ENCODE measurements at places on chromosomes 2 and 18.

- DNase-seq, result no peak
Observed at GRCh38 chr2:42139101-42139500, 30.1 kb upstream of the EML4 start.

GRCh38 chr2:132448771-132449170 is 32.2 kb downstream of the GPR39 start:
- peak; percentile 9 for DNase-seq

DNA sequence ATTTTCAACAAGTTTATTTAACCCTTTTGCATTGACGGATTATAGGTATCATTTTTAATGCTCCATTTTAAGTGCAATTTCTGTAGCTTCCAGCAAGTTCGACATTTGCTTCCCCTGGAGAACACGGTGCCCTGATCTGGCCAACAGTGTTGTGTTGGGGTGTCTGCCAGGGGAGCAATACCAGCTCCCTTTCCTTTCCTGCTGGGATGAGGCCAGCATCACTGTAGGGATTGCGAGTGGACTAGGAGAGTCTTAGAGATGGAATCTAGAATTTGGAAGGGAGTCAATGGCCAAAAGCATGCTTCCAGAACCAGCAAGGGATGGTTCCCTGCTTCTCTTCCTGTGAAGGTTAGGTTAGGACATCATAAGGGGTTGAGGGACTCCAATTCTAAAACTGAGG is 135.2 kb downstream of the RTN4 start:
- no peak for DNase-seq

GRCh38 chr2:231795525-231796327 is 9.5 kb downstream of the COPS7B start:
- no peak for DNase-seq

DNA sequence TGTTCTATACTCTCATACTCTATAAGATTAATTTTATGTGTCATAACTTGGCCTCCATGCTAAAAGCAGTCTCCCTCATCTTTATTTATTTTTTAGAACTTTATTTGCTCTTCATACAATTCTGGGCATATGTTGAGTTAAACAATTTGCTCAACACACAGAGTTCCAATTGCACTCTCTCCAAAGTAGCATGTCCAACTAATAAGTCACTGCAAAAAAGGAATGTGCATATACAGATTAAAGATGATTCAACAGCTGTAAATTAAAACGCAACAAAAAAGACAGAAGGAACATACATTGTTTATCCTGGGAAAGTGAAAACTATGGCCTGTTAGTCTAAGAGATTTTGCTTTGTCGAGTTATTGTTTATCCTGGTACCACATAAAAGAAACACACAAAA is 277.7 kb upstream of the ACVR2A start:
- DNase-seq, result no peak

DNA sequence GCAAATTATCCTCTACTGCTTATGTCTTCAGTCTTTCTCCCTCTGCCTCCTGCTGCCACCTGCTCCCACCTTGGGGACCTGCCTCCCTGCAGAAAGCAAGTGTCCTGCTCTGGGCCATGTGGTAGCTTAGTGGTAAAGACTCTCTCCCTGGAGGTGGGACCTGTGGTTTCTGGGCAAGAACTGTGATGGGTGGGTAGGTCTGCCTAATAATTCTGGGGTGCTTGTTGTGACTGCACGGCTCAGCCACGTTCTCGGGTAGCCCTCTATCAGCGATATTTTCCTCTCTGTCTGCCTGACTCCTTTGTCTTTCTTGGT is 16.4 kb upstream of the CD28 start:
- no peak for DNase-seq

GRCh38 chr18:79588636-79589481 is 90.7 kb upstream of the CTDP1 start:
- DNase-seq, result no peak

DNA sequence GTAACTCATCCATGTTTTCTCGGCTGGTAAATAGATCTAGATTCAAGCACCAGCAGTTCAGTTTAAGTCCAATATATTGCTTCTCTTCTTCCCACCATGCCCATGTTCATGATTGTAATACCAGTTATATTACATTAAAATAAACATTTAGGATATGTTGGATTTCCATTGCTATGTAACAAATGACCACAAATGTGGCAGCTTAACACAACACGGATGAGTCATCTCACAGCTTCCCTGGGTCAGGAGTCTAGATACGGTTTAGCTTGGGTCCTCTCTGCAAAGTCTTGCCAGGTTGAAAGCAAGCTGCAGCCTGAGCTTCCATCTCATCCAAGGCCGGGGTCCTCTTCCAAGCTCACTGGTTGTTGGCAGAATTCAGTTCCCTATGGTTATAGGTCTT is 39.4 kb upstream of the SMAD2 start:
- DNase-seq, result no peak

DNA sequence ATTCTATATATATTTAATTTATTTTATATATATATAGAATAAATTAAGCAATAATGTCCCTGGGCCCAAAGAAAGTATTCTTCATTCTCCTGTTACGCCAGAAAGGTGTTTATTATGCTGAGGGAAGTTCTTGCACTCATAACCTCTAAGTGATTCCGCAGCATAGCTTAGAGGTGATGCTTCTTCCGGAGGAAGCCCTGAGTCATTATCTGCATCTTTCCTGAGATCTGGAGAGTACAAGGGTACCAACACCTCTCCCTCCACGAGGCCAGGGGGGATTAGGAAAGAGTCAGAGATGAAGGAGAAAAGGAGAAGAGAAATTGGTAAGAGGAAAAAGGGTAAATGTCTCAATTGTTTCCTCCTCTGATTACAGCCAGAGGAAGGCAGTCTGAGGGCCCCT is 43.1 kb upstream of the RTN4 start:
- no peak for DNase-seq

- no peak for DNase-seq
Observed at GRCh38 chr18:21241301-21242048, 557 bp upstream of the GREB1L start.

DNA sequence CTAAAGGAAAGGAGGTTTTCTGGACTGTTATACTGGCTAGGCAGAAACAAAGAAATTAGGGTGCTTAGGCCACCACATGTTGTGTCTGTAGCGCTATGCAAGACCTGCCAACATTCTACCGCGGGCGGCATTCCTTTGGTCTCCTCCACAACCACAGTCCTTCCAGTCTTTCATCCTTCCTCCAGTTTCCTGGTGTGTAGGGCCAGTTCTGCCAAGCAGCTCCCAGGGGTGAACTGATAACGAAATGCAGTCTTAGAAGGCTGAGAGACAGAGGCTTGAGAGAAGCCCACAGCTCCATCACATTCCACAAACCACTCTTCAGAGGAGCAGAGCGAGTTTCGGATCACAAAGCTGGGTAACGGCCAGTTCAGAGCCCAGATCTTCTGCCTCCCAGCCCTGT is 19.5 kb upstream of the CXXC1 start:
- no peak for DNase-seq

GRCh38 chr2:117942551-117942950 is 71.3 kb downstream of the CCDC93 start:
- no peak for DNase-seq

DNA sequence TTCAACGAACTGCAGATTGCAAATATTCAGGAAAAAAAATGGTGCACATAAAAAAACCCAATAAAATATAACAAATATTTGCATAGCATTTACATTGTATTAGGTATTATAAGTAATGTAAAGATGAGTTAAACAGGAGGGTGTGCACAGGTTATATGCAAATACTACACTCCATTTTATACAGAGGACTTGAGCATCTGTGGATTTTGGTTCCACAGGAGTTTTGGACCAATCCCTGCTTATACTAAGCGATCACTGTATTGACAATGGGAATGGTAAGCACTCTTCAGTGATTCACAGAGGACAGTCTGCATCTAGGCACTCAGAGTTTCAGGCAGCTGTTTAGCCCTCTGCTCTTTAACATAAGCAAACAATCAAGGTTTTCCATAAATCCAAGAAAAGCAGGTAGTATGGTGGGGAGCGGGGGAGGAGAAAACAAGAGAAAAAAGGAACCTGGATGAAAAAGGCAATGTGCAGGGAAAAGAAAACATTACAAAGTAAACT is 206.0 kb upstream of the PARD3B start:
- peak; percentile 12 for DNase-seq

GRCh38 chr18:4802296-4802695 is 347.2 kb upstream of the DLGAP1 start:
- DNase-seq, result no peak

DNA sequence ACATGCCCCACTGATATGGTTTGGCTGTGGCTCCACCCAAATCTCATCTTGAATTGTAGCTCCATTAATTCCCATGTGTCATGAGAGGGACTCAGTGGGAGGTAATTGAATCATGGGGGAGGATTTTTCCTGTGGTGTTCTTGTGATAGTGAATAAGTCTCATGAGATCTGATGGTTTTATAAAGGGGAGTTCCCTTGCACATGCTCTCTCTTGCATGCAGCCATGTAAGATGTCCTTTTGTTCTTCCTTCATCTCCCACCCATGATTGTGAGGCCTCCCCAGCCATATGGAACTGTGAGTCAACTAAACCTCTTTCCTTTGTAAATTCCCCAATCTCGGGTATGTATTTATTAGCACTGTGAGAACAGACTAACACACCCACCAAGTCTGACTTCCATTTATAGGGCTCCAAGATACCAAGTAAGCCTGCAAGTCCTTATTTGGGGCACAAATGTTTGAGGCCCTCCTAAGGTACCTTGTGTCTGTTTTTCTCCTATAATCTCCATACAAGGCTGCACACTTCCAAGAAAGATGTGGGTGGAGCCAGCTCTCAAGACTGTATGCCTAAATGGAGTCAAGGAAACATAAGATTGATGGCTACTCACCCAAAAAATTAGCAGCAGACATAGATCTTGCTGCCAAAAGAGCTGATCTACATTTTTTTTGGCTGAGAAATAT is 364.7 kb downstream of the TXNL1 start:
- no peak for DNase-seq

- no peak for DNase-seq
Observed at GRCh38 chr2:190843890-190844699, 36.5 kb upstream of the GLS start.

GRCh38 chr2:159073256-159073655 is 104.8 kb downstream of the TANC1 start:
- no peak for DNase-seq

DNA sequence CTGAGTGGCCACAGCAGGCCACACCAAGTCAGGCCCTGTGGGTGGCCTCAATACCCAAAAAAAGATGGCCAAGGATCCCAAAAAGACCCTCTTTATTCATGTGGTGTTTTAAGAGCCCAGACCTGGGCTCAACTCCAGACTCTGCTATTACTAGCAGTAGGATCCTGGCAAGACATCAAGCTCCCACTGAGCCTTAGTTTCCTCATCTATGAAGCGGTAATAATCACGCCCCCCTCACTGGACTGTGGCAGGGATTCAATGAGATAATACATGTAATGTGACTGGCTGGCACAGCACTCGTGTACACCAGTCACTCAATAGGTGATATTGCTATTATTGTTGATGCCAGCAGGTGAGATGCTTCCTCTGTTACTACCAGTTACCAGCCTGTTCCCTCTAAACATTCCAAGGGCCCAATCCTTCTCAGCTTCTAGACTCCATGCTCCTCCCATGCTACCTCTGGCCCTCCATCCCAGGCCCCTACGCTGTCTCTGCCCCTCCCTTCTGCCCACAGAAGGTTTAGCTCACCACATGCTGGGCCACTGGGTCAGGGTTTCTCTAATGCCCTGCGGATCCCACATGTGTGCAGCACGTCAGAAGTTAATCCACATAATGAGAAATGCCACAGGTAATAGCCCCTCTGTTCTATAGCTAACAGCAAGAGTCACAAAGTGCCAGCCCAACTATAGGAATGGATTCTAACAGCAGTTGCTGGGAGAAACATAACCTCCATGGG is 51.2 kb downstream of the SLC4A5 start:
- no peak for DNase-seq

- no peak for DNase-seq
Observed at GRCh38 chr2:7210712-7211111, 293.5 kb downstream of the RNF144A start.

DNA sequence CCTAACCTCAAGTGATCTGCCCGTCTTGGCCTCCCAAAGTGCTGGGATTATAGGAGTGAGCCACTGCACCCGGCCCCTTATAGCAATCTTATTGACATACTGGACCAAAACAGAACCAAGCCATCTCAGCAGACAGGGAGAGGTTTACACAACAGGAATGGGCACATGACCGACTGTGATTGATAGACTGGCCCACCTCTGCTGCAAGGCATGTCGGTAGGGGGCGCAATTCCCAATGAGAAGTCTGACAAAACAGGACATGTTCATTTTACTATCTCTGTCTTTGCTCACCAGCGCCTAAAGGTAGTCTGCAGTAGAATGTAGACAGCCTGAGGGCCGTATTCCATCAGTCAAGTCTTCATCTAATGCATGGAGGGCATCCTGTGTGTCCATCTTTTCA is 2.0 kb downstream of the LYPD6B start:
- no peak for DNase-seq

- no peak for DNase-seq
Observed at GRCh38 chr2:21310493-21310892, 186.7 kb downstream of the TDRD15 start.

GRCh38 chr18:6624661-6625311 is 104.7 kb upstream of the ARHGAP28 start:
- no peak for DNase-seq

DNA sequence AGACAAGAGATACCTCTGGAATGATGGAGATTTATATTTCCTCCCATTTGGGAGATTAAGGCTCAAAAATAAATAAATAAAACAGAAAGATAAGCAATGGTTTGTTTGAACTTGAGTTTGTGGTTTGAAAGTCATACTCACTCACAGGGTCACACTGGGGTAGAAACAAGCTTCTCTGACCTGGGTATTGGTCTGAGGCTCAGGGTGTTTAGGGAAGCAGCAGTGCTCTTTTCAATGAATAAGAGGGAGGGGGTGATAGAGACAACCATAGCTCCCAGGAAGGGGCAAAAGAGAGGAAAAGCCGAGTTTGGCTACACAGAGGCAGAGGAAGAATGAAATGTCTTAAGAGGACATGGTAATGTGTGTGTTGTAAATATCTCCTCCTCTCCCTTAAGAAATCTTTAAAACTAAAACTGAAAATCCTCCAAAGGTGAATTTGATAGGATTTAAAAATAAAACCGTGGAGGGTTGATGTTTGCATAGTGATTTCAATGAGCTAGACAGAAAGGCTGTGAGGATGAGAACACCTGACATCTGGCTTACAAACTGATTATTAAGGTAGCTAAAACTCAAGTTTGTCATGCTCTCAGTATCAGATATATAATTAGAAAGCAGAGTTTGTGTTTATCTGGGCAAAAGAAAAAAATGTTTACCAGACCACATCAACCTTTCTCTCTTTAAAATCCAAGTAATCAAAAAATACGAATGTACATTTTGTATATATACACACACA is 159.9 kb upstream of the TMEFF2 start:
- DNase-seq, result no peak

- DNase-seq, result no peak
Observed at GRCh38 chr18:57581301-57581934, 5.1 kb downstream of the FECH start.

DNA sequence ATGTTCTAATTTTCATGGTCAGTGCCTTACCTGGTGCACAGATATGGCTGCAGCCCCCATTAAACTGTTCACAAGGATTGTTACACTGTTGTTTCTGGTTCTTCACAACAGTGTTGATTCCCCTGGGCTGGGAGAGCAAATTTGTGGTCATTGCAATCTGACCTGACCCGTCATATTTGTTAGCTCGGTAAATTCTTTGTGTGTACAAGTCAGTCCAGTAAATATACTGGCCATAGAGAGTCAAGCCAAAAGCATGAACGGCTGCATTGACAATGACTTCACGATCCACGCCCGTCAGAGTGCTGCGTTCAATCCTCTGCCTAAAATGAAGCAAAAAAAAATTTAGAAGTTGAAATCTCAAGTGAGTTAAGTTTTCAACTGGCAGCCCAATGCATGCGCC is 134.6 kb downstream of the DHRS9 start:
- DNase-seq, result peak; percentile 24

- no peak for DNase-seq
Observed at GRCh38 chr18:6711467-6711866, 18.0 kb upstream of the ARHGAP28 start.
